ENCODE measurements at places on chromosomes 2 and 18. TPM values are rescaled to one million over a fixed set of nuclear protein-coding genes. Genes with fewer than 3 reads are reported as not detected.
A peak's percentile ranks its signal among the peaks of the same experiment; 100 is the strongest.

- DNase-seq = no peak
- H3K4me3 ChIP-seq = no peak overlapping the region
- H3K4me1 ChIP-seq = no peaks in the 10 kb centered on the region
- H3K36me3 ChIP-seq = no peaks in the 10 kb centered on the region
Measured at GRCh38 chr2:241051578-241052487, 50.3 kb downstream of the MTERF4 start.

The PAX8 gene
- total RNA-seq = 4.1 TPM

The MAP4K3 gene
- 10.1 TPM for total RNA-seq

- no peaks in the 10 kb centered on the region for H3K4me1 ChIP-seq
- H3K36me3 ChIP-seq = peaks cover 3% of the 10 kb centered on the region
- no peak overlapping the region for H3K4me3 ChIP-seq
- no peak overlapping the region for H3K27ac ChIP-seq
- H3K27me3 ChIP-seq = no peaks in the 10 kb centered on the region
- DNase-seq = no peak
Measured at GRCh38 chr2:18790509-18791171, 201.3 kb upstream of the NT5C1B start.

GRCh38 chr2:121283670-121284462, 1.1 kb downstream of the TFCP2L1 start:
- peaks cover 35% of the 10 kb centered on the region for H3K27me3 ChIP-seq
- no peaks in the 10 kb centered on the region for H3K36me3 ChIP-seq
- H3K4me3 ChIP-seq = peak overlapping the region; percentile 10
- no peak for DNase-seq

The STK11IP gene
- total RNA-seq = 28.9 TPM

DNA sequence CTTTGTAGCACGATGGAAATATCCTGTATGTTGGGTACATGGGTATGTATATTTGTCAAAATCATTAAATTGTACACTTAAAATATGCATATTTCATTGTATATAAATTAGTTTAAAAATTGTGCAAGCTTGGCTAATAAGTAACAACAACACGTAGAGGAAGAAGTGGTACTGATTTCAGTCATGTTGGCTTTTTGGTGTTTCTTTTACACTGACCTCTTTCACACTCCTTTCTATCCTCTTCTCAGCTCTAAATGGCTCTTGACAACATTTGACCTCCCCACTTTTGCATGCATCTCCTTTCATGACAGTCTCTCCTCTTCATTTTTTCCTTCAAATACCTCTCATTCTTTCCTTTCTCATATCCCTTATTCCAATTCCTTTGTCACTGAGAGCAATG, 801.4 kb upstream of the ZEB2 start:
- no peak overlapping the region for H3K4me3 ChIP-seq
- no peaks in the 10 kb centered on the region for H3K27me3 ChIP-seq
- peaks cover 11% of the 10 kb centered on the region for H3K4me1 ChIP-seq
- no peak overlapping the region for H3K27ac ChIP-seq
- DNase-seq = no peak

The TUBA4B gene
- total RNA-seq = not detected

DNA sequence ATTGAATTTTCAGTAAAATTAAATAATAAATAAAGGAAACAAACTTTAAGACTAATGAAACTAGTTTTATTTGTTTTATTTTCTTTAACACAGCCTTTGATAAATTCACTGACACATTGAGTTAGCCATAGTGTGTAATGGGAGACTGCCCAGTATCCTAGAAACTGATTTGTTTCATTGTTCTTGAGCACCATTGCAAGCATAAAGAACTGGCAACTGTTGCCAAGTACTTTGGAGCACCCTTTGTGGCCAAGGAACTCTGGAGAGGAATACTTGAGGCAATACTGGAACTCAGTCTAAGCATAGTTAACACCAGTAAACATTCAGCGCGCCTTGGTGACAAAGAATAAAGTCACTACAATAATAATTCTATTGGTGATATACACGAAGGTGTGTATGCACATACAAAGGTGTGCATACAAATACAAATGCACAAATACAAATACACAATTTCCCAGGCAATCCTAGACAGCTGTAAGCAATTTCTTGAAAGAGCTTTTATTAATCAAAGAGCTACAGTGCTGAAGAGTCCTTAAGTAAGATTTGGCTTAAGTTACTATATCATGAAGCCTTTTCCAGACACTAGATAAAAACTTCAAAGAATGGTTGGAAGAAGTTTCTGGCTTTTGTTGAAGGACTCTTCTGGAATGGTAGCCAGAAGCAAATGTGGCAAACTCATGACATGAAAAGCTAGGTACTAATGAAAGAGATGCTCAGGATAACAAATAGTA, 1371.2 kb downstream of the LRP1B start:
- DNase-seq = no peak
- H3K27me3 ChIP-seq = no peaks in the 10 kb centered on the region
- no peaks in the 10 kb centered on the region for H3K4me1 ChIP-seq
- no peak overlapping the region for H3K4me3 ChIP-seq
- H3K27ac ChIP-seq = no peak overlapping the region

All from activated CD4-positive, alpha-beta memory T cell treated with anti-CD3 and anti-CD28 coated beads for 36 hours (primary cell).